ENCODE measurements at places on chromosomes 11 and 22.

- no peak for DNase-seq
Observed at GRCh38 chr11:77384571-77384970, 83.1 kb upstream of the GDPD4 start.

DNA sequence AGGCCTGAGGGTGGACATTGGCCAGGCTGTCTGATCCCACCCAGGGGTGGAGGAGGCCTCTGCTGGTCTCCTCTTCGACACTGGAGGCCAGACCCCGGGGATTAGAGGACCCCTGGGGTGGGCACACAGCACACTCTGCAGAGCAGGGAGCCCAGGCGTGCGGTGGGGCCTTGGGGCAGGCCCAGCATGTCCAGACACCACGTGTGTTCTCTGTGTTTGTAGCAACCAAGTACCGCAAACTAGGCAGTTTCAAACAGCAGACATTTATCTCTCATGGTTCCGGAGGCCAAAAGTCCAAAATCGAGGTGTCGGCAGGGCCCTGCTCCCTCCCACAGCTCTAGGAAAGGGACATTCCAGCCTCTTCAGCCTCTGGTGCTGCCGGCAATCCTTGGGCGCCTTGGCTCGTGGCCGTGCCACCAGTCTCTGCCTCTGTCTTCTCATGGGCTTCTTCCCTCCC lies 1.5 kb downstream of the PANX2 start:
- no peak for DNase-seq

GRCh38 chr11:34977089-34977912 lies 60.9 kb downstream of the PDHX start:
- no peak for DNase-seq

DNA sequence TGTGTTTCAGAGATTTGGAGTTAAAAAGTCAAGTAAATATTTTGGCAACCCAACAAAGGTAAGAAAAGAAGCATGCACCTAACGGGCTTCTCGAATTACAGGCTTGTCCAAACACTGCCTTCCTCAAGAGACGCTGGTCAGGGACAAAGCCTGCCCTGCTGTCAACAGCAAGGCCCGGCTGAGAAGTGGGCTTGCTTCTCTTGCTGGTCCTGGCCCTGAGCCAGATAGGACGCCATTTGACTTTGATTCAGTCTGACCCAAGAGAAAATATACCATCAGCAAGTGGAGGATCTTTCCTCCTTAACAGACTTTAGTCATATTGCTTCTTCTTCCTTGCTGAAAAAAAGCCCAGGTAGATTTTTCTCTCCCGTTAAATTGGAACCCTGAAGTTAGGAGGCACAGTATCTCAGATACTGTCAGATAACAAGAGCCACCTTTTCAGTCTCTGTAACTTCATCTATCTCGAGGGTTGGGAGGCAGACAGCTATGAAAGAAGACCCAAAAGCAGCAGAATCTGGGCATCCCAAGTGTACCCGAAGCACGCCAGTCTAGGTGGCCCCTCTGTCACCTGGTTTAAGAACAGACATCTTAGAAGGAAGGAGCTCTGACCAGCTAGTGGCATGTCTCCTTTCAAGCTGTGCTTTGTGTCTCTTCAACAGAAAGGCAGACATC lies 57.5 kb downstream of the C22orf31 start:
- no peak for DNase-seq

DNA sequence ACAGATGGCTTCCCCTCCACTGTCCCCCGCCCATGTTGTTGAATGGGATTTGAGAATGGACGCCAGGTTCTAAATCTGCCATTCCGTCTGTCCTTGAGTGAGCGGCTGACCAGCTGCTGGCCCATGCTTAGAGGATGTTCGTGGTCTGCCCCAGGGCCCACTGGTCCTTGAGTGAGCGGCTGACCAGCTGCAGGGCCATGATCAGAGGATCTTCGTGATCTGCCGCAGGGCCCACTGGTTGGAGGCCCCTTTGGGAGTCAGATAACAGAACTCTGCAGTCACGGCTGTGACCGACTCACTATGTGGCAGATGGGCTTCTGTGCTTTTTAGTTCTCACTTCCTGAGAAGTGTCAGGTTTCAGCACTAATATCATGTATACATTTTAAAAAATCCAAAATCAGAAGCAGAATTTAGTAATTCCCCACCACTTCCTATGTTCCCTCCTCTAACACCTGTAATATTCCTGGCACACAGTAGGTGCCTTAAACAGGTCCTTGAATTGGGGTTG lies 54.1 kb downstream of the MICAL3 start:
- no peak for DNase-seq

- DNase-seq = no peak
Observed at GRCh38 chr11:102007567-102008437, 39.4 kb upstream of the CFAP300 start.

- DNase-seq = no peak
Observed at GRCh38 chr22:37378642-37379058, 48.6 kb downstream of the ELFN2 start.

GRCh38 chr11:118842369-118842768 lies 41.3 kb upstream of the CXCR5 start:
- DNase-seq = no peak

DNA sequence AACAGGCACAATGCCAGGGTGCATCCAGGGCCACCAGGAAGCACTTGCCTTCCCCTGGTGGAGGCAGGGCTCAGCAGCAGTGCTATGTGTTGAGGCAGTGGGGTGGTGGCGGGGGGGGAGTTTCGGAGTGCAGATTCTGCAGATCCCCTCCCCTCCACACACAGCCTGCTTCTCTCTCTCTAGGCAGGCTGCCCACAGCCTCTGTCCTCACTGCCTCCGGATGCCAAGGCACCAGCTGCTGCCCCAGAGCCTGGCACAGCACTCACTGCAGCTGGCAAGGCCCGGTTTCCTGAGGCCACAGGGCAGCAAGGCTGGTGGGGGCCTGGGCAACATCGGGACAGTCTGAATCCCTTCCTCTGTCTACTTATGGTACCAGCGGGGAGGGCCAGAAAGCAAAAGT lies 35.8 kb downstream of the NRXN2 start:
- no peak for DNase-seq
